ENCODE measurements at places on chromosomes 5 and 9.

DNA sequence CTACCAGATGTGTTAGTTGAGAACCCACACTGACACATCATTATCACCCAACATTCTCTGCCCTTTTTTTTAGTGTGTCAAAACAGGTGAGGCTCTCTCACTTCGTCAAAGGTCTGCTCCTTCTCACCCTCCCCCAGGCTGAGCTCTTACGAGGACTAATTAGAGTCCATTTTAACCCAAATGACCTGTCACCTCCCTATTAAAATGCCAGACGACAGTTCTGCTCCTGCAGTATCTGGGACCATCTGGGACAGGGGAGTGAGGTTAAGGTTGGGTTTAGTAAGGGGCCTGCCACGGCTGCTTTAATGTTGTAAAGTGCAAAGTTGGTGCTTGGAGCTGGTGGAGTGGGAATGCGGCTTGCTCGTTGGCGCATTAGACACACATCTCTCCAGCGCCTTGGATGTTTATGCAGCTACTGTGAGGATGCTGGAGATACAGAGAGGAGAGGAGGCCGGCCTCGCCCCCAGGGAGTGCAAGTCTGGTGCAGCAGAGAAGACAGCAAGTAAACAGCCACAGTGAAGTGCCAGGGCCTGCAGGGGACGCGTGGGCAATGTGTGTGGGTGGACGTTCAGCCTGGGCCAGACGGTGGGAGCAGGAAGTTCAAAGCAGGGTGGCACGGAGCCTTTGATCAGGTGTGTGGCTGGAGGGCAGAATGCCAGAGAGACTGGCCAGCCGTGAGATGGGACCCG is 96.2 kb downstream of the C9orf50 start:
- no peak for DNase-seq

- DNase-seq = no peak
Observed at GRCh38 chr9:109145051-109145450, 22.0 kb downstream of the FRRS1L start.

GRCh38 chr5:151051066-151051930 is 29.5 kb downstream of the TNIP1 start:
- peak; percentile 88 for DNase-seq

GRCh38 chr5:10102706-10103497 is 146.8 kb downstream of the ATPSCKMT start:
- DNase-seq = no peak

- DNase-seq = no peak
Observed at GRCh38 chr5:175895686-175896102, 24.3 kb downstream of the CPLX2 start.

DNA sequence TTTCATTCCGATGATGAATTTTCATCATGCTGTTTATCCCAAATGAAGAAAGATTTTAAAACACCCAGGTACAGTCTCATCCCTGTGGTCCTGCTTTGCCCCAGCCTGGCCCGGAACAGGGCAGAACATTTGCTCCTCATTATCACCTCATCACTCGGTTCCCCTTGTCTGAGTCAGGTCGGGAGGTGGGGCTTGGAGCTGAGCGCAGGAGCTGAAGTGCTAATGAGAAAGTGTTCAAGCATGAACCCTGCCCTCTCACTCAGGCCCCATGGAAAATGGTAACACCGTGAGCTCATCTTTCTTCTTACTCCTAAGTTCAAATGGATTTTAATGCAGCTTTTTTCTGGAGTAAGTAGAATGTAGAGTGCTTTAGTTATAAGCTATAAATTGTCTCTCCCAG is 466.2 kb downstream of the KDM4C start:
- DNase-seq = no peak

GRCh38 chr5:160357861-160358411 is 12.5 kb downstream of the C1QTNF2 start:
- peak; percentile 5 for DNase-seq

GRCh38 chr9:15211815-15212495 is 95.1 kb downstream of the TTC39B start:
- DNase-seq = peak; percentile 25

GRCh38 chr9:37784616-37785483 is at the start of gene EXOSC3:
EXOSC3 (minus strand) TSS chr9:37785064; CDS start chr9:37785044, 20 bp downstream.
- peak; percentile 92 for DNase-seq

- DNase-seq = no peak
Observed at GRCh38 chr5:41875121-41875520, 4.9 kb upstream of the OXCT1 start.

GRCh38 chr9:754150-754931 is 87.2 kb upstream of the DMRT1 start:
- DNase-seq = no peak

GRCh38 chr9:94679587-94679986 is 40.3 kb upstream of the FBP1 start:
- no peak for DNase-seq

DNA sequence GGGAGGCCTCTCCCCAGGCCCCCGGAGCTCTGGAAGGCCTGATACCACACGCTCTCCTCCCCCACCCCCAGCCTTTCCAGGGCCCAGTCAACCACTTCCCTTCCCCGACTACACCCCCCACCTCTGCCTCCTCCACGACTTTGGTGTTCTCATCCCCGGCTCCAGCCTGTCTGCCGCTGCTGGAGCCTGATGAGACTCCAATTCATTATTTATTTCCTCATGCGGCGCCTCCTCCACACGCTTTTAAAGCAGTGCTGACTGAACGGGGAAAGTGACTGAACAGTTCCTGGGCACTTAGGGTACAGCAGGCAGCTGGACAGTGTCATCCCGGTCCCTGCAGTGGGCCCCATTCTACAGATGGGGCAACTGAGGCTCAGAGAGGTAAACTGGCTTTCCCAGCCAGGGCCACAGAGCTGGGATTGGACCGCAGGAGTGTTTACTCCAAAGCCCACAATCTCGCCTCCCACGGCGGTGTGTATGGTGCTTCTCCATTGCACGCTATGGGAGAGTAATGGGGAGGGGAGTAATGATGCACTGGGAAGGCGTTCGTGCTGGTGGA is 15.9 kb upstream of the RPL26L1 start:
- DNase-seq = peak; percentile 89

- no peak for DNase-seq
Observed at GRCh38 chr9:75657015-75657414, 233.5 kb upstream of the PCSK5 start.

DNA sequence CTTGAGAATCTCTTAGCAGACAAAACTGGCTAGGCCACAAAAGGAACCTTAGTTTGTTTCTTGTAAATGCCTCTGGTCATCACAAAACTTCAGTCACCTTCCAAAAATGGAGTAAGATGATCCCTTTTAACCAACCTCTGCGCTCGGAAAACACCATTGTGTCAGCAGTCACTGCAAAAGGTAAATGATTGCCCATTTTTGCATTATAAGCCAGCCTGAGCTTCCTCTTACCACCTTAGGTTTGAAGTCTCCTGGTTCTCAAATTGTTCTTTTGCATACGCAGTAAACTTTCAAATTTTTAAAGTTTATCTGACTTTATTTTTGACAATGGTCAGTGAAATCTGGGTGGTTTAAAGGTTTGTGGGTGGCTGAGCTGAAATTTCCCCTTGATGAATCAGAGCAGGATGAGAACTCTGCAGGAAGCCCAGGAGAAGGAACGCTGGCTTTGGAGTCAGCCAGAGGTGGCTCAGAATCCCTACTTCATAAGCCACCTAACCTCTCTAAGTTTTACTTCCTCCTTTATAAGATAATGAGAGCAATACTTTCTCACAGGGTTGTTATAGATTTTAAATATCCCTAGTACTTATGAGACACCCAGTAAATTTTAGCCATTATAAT is 131.4 kb downstream of the MED10 start:
- DNase-seq = no peak

DNA sequence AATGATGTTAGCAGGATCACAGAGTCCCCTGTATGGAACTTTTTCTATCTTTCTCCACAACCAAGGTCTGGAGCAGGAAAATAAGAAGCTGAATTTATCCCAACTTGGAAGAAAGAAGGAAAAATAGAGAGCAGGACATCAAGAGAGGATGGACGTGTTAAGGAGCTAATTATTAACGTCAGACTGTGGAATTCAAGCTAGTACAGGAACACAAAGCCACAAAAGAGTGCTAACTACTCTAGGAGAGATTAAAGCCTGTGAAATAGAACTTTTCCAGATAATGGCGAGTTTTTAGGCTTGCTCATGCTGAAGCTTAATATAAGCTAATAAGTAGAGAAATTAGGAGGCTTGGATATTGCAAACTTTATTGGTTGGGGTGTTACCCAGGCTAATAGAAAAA is 632 bp upstream of the SPINK13 start:
- DNase-seq = no peak

GRCh38 chr9:93098236-93098946 is 2.4 kb downstream of the CARD19 start:
- DNase-seq = peak; percentile 99

GRCh38 chr5:55742778-55743177 is 4.9 kb downstream of the DDX4 start:
- DNase-seq = no peak

Data from cardiac fibroblast (primary cell).